ENCODE measurements at places on chromosomes 7 and 10.

DNA sequence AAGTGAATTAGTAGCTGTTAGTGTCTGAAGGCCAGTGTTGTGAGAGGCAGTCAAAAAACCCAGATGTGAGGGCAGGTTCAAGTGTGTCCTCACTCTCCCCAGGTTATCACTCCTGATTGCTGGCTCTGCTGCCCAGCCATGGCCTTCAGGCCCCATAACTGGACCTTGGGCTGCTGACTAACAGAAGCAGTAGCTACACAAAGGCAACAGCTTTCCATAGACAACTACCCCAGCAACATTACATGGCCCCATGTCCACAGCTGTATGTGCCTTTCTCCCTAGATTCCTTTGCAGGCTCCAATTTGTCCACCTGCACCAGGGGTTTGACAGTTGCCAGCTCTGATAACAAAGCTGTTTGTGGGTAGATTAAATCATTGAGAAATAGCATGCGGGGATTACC is 297.8 kb downstream of the ARL4A start:
- no peak for DNase-seq

DNA sequence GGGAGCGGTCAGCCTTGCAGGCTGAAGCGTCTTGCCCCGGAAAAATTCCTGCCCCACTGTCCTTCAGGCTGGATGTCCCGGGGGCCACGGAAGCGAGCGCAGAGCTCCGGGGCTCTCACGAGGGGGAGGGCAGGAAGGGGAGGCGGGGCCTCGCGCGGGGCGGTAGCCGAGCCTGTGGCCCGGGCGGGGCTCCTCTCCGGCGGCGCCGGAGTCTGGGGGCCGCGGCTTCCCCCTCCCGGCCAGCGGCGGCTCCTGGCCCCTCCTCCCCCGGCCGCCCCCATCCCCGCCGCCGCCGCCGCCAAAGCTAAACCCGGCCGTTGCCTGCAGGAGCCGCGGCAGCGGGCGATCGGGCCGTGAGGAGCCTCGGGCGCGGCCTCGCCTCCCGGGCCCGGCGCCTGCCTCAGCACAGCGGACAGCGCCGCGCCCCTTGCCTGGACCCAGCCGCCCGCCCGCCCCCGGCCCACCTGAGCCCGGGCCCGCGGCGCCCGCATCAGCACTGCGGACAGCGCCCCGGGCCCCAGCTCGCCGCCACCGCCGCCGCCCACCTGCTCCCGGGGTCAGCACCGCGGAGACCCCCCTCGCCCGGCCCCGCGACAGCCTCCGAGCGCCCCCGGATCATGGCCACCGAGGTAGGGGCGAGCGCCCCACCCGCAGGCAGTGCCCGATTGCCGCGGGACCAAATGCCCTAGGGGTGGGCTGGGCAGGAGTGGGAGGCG is at the start of gene GOLGA7B:
Gene GOLGA7B, plus strand, starts transcription at position 157 of the 716 bp plus-strand sequence. Its CDS starts 461 bp downstream, at position 618.
- no peak for DNase-seq

- DNase-seq, result no peak
Observed at GRCh38 chr10:94631077-94631875, 52.3 kb upstream of the CYP2C18 start.

DNA sequence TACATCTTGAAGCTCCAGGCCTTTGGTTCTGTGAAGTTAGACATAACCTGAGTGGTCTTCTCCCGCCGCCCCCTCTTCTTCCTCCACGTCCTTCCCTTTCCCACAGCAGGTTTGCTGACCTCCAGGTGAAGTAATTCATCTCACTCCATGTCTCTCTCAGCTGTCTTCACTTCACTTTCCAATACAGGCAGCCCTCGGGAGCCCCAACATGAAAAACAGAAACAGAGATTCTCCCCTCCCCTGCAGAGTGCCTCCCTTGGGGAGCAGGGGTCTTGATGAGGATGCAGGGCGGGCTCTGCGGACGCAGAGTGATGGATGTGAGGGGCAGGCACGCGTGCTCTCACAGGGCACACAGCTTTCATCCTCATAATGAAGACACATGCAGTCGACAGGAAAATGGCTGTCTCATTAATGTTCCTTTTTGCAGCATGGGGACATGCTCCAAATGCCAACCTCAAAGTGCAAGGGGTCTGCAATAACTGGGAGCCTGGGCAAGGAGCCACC is 95.6 kb downstream of the GPAM start:
- DNase-seq, result no peak

DNA sequence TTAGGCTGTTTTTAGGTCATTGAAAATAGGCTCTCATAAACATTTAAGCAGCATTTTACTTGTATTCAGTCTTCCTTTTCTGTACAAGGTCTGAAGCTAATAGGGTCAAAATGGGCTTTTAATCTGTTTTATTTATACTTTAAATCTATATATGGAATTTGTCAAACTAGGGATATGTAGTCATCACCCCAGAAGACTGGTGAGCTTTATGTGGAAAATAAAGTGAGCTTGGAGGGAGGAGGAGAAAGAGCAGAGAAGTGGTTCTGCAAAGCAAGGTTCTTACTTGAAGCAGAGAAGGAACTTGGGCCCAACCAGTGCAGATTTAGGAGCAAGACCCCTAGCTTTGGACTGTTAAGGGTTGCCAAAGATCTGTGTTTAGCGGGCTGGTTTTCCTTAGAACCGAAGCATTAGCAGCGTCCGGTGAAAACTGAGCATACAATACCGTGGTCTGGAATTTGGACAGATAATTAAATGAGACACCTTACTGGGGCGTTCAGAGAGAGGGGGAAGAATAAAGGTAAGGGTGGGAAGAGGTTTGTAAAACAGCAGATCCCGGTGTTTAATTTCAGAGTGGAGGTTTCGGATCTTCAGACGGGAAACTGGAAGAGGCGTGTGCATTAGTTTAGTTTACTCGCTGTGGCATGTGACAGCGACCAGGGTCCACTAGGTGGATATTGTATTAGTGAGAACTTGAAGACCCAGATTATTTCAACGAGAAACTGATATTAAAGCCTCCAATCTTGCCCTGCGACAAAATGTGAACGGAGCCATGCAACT is 2.4 kb downstream of the BAMBI start:
- no peak for DNase-seq

GRCh38 chr7:93382362-93382761 is 150.2 kb downstream of the VPS50 start:
- no peak for DNase-seq

DNA sequence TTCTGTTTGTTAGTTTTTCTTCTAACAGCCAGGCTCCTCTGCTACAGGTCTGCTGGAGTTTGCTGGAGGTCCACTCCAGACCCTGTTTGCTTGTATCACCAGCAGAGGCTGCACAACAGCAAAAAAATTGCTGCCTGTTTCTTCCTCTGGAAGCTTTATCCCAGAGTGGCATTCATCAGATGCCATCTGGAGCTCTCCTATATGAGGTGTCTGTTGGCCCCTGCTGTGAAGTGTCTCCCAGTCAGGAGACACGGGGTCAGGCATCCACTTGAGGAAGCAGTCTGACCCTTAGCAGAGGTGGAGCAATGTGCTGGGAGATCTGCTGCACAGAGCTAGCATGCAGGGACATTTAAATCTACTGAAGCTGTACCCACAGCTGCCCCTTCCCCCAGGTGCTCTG is 26.7 kb upstream of the CROT start:
- no peak for DNase-seq

- no peak for DNase-seq
Observed at GRCh38 chr7:140060243-140060630, 2.5 kb downstream of the PARP12 start.

GRCh38 chr7:5532536-5533335 is 109.1 kb upstream of the TNRC18 start:
- DNase-seq, result no peak

DNA sequence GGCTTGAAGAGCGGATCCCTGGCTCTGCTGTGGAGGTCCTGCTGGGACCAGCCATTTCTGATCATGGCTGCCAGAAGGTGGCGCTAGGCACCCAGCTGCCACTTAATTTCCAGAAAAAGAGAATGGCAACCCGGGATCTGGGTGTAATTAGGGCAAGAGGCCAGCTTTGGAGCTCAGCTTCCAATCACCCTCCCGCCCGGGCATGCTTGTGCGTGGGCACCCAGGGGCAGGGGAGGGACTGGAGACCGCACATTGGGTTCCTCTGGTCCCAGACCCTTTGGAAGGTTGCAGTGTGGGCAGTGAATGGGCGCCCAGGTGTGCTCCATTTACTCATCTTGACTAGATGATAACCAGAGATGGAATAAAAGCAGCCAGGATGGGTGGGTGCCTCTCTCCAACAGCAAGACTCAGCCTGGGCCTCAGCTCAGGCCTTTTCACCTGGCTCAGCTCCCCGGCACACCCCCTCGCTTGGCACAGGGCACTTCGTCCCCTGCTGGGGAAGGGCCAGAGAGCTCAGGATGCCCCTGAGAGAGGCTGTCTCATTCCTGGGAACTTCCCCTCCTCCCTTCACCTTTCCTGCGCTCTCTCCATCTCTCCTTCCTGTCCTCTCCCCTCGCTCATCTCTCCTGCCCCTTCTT is 14.7 kb downstream of the FAM241B start:
- no peak for DNase-seq

- no peak for DNase-seq
Observed at GRCh38 chr10:94042834-94043175, 49.1 kb downstream of the PLCE1 start.

GRCh38 chr10:101011517-101012423 is 12.2 kb downstream of the LZTS2 start:
- DNase-seq, result no peak

- no peak for DNase-seq
Observed at GRCh38 chr10:8115618-8115980, 61.1 kb downstream of the GATA3 start.

- DNase-seq, result no peak
Observed at GRCh38 chr7:37635346-37635745, 48.2 kb upstream of the GPR141 start.

DNA sequence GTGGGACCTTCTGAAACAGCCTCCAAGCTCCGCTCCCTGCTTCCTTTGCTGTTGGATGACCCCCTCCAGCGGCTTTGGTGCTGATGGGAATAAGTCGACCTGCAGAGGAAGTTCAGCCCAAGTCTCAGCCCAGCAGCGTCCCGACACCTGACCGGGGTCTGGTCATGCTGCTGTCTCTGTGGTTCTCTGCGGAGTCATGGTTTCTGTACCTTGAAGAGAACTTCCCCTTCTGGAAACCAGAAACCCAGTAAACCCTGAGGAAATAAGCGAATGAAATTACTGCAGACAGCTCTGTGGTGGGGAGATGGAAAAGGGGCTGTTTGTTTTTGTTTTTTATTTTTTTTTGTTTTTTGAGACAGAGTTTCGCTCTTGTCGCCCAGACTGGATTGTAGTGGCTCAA is 18.3 kb upstream of the ZNF12 start:
- no peak for DNase-seq

DNA sequence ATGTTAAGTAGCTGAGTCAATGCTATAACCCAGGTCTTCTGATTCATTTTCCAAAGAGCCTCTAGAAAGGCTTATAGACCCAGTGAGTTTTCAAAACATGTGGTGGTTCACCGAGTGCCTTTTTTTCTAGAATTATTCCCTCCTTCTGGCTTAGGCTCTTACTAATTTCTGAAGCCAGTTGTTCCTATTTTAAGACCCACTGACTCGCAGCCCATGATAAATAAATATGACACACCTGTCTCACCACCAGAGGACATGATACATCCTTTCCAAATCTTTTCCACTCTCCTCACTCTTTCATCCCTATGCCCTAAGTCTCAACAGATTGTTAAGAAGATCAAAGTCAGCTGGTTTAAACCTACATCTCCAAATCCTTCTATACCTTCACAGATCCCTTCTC is 126.0 kb upstream of the WNT16 start:
- no peak for DNase-seq

DNA sequence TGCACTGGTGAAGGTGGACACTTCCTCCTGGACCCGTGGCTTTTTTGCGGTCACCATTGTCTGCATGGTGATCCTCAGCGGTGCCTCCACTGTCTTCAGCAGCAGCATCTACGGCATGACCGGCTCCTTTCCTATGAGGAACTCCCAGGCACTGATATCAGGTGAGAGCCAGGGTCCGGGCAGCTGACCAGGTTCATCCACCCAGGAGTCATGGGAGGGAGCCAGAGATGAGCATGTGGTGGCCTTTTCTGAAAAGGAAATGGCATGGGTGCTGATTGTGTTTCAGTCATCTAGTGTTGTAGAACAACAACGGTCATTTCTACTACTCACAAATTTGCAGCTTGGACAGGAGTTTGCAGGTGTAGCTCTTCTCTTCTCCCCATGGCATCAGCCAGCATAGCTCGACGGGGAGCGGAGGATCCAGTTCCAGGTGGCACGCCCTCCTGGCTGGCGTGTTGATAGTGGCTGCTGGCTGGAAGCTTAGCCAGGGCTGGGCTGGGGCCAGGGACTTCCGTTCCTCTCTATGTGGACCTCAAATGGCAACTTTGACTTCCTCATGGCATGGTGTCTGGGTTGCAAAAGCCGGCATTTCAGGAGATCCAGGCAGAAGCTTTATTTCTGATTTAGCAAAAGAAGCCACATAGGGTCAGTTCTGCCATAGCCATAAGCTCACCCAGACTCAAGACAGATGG is 32.7 kb downstream of the SLC29A3 start:
- no peak for DNase-seq

GRCh38 chr7:109127145-109127544 is 557.5 kb downstream of the DNAJB9 start:
- DNase-seq, result no peak

- DNase-seq, result no peak
Observed at GRCh38 chr7:24123076-24123475, 160.9 kb upstream of the NPY start.

DNA sequence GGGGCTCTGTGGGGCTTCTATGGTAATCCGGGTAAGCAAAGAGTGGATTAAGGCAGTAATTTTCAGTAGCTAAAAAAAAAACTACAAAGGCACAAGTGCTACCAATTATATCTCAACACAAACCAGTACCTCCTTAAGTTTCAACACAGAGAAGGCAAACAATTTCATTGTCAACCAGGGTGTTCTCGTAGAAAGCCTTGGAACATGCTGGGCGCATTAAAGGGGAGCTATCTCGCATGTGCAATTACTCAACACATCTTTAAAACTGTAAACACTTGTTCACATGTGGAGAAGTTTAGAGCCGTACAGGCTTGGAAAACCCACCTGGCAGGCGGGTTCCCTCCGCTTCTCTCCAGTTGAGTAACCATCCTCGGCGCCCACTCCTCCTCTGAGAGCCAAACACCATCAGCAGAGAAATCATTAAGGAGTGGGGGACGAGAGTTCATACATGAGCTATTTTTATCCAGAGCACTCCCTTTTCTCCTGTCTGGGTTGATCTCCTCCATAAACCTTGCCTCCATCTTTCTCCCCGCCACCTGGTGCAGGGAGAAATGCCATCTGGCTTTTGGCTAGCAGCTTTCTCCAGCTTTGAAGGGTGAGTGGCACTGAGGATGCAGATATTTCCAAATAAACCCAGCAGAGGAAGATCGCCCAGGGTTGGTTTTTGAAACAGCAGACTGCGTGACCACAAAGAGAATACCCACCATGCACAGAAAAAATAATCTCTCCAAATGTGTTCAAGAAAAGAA is 287.1 kb downstream of the WDR11 start:
- no peak for DNase-seq

GRCh38 chr7:105105579-105105978 is 91.6 kb downstream of the KMT2E start:
- no peak for DNase-seq

- no peak for DNase-seq
Observed at GRCh38 chr7:151738925-151739324, 138.0 kb downstream of the PRKAG2 start.

GRCh38 chr7:104410742-104411141 is 82.3 kb downstream of the LHFPL3 start:
- DNase-seq, result no peak

GRCh38 chr7:33495207-33495606 is 365.8 kb downstream of the BBS9 start:
- no peak for DNase-seq
